Endothelial cell (in vitro differentiated cells): ENCODE measurements at places on chromosomes 3 and 15. TPM values are rescaled to one million over a fixed set of nuclear protein-coding genes. Genes with fewer than 3 reads are reported as not detected.

The GOLGA6L4 gene
- total RNA-seq, result 8.3 TPM

- no peak overlapping the region for H3K4me3 ChIP-seq
- DNase-seq, result no peak
- no peak overlapping the region for H3K27ac ChIP-seq
- H3K27me3 ChIP-seq, result peaks cover 1% of the 10 kb centered on the region
- H3K4me1 ChIP-seq, result no peaks in the 10 kb centered on the region
Observed at GRCh38 chr3:33027091-33027490, 69.9 kb downstream of the GLB1 start.

The TRH gene
- 0.49 TPM for total RNA-seq

DNA sequence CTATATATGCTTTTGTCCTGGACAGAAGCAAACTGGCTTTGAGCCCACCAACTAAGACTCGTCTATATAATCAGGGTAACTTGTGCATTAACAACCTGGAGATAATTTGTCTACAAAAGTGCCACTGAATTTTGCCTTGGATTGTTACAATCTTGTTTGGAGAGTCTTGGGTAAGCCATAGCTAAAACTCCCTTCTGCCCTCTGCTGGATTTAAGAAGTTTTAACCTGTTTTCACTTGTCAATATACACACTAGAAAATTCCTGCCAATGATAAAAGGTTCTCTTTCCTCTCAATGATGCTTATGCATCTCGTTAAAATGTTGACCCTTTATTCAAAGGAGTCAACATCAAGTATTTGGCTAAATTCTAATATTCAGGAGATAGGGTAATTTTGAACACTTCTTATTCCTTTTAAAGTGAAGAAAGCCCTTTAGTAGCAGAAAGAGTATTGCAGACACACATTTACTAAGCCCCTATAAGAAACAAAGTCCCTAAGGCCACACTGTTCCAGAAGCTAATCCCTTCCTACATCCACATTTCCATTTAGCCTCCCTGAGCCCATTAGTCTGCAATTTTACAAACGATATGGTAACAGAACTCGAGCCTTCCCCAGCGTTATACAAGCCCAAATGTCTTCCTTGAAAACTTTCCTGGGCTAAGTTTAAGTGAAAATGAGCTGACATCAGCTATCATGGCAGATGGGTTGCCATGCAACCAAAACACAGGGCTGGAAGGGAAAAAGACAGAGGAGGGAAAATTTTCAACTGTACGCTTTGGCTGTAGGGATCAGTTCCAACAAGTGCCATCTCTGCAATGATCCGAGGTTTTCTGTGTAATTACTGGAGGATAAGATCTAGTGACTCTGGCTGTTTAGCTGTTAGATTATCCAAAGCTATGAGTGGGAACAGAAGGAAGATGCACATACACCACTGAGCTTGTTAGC is 75.9 kb upstream of the FGF12 start:
- H3K4me1 ChIP-seq, result no peaks in the 10 kb centered on the region
- H3K36me3 ChIP-seq, result no peaks in the 10 kb centered on the region
- no peak overlapping the region for H3K4me3 ChIP-seq
- DNase-seq, result no peak

- DNase-seq, result peak; percentile 92
- peak within 1 kb of the TSS; percentile 87 for H3K27ac ChIP-seq
- H3K4me1 ChIP-seq, result peaks cover 29% of the 10 kb centered on the region
- peak within 1 kb of the TSS; percentile 94 for H3K4me3 ChIP-seq
- peaks cover 10% of the 10 kb centered on the region for H3K27me3 ChIP-seq
Observed at GRCh38 chr3:135965506-135966270, at the start of gene PPP2R3A. Gene PPP2R3A, plus strand, starts transcription at chr3:135965728. Its CDS starts 35,771 bp downstream, at chr3:136001499.

DNA sequence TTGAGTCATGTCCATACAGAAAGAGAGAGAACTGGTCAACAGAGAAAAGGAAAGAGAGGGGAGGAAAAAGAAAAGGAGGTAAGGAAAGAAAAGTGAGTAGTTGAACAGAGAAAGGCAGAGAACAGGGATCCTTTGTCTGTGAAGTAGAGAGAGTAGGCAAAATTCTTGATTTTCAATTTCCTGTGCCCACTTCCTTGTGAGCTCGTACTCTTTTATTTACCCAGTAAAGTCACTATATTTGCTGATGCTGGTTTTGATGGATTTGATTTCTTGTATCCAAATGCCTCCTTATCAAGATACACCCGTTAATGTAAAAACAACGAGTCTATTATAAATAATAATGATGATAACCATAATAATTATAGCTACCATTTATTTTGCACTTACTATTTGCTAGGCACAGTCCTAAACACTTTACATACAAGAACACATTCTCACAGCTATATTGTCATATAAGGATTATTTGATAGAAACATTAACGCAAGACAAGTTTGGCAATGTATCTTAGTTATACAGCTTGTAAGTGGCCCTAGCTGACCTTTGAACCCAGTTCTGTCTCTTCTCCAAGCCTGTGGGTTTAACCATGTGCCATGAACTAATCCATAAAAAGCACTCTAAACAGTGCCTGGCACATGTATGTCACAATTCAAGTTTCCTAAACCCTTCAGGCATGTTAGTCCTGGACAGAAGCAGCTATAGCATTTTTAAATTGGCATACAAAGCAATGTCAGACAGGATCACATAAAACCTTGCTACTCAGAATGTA is 6.7 kb upstream of the P2RY1 start:
- H3K36me3 ChIP-seq, result no peaks in the 10 kb centered on the region
- peaks cover 28% of the 10 kb centered on the region for H3K4me1 ChIP-seq
- no peak for DNase-seq
- no peak overlapping the region for H3K4me3 ChIP-seq
- H3K27ac ChIP-seq, result no peak overlapping the region

DNA sequence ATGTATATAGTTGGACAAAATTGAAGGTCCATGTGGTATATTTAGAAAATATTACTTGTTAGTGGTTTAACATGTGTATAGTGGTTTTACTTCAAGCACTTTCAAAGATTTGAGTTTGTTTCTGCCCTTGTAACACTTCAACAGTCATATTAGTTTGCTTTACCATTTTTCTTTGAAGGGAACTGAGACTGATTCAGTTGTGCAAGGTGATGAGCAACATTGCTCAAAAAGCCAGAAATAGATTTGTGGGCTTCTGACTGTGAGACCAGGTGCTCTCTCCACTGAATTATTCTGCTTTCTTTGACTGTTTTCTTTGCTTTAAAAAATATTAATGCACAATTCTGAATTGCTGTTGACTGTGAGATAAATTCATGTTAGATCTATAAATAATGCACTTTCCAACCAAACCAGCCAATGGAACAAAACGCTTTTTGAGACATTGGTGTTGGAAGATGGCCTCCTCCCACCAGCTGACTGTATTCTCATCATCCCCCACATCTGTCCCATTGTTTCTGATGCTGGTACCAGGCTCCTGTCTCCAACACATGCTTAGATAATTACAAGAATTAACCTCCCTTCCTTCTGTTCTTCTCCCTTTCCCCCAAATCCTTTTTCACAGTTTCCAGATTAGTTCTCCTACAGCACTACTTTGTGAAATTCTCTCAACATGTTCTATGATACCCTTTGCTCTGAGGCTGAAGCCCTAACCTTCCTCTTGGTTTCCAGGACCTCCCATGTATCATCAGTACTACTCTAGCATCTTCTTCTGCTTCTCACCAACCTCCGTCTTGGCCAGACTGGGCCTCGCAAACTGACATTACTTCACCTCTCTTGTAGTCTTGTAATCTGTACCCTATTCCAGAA is 27.9 kb downstream of the PLCL2 start:
- no peaks in the 10 kb centered on the region for H3K36me3 ChIP-seq
- DNase-seq, result no peak
- no peak overlapping the region for H3K27ac ChIP-seq
- H3K4me3 ChIP-seq, result no peak overlapping the region
- H3K27me3 ChIP-seq, result peaks cover 1% of the 10 kb centered on the region

DNA sequence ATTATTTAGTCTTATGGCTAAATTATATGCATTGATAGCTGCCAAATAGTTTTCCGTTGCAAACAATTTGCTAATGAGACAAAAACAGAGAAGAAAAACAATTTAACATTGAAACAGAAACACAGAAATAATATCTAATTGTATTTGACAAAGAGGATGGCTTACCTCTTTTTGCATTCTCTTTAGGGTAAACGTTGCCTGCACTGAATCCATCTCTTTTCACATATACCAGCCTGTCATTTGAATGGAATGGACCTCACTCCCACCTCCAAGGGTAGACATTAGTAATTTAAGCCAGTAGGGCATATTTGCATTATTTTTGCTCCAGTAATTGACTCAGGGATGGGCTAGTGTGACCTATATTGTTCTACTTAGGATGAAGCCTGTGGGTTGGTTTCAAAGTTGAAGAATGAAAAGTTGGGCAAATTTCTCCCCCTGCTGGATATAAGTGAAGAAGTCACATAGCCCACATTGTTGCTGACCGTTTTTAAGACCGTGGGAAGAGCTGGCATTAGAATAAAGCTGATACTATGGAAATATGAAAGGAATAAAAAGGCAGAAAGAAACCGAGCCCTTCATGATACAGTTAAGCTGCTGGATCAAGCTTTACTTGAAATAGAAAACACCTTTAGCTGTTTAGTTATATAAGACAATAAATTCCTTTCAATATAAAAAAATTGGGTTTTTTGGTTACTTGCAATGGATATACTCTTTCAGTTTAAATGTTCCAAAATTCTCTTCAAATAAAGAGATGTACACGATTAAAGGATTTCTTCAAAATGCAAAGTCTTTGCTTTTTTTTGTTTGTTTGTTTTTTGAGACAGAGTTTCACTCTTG is 26.9 kb downstream of the PIERCE2 start:
- no peaks in the 10 kb centered on the region for H3K36me3 ChIP-seq
- H3K4me3 ChIP-seq, result no peak overlapping the region
- no peak overlapping the region for H3K27ac ChIP-seq
- H3K27me3 ChIP-seq, result no peaks in the 10 kb centered on the region
- peak; percentile 11 for DNase-seq
- H3K4me1 ChIP-seq, result no peaks in the 10 kb centered on the region

GRCh38 chr3:120688121-120688520 is 6.1 kb upstream of the HGD start:
- no peak for DNase-seq
- H3K4me3 ChIP-seq, result no peak overlapping the region
- peaks cover under 1% of the 10 kb centered on the region for H3K4me1 ChIP-seq
- no peaks in the 10 kb centered on the region for H3K27me3 ChIP-seq

GRCh38 chr3:8867646-8868045 is 95.6 kb downstream of the RAD18 start:
- no peak overlapping the region for H3K27ac ChIP-seq
- H3K36me3 ChIP-seq, result peaks cover 5% of the 10 kb centered on the region
- no peak overlapping the region for H3K4me3 ChIP-seq
- H3K27me3 ChIP-seq, result peaks cover 3% of the 10 kb centered on the region
- no peak for DNase-seq
- peaks cover 7% of the 10 kb centered on the region for H3K4me1 ChIP-seq

The PPARG gene
- total RNA-seq, result 3.2 TPM

- H3K27ac ChIP-seq, result peak overlapping the region; percentile 3
- H3K27me3 ChIP-seq, result no peaks in the 10 kb centered on the region
- peaks cover 2% of the 10 kb centered on the region for H3K4me1 ChIP-seq
- no peak overlapping the region for H3K4me3 ChIP-seq
Observed at GRCh38 chr3:71705681-71706080, 19.5 kb downstream of the EIF4E3 start.

The ANKRD63 gene
- not detected for total RNA-seq

GRCh38 chr3:192130534-192131132 is 596.7 kb downstream of the FGF12 start:
- no peaks in the 10 kb centered on the region for H3K27me3 ChIP-seq
- no peak overlapping the region for H3K4me3 ChIP-seq
- H3K27ac ChIP-seq, result no peak overlapping the region

The ALS2CL gene
- 5.6 TPM for total RNA-seq

The GOLGA8Q gene
- not detected for total RNA-seq

- H3K36me3 ChIP-seq, result no peaks in the 10 kb centered on the region
- peaks cover 7% of the 10 kb centered on the region for H3K27me3 ChIP-seq
- H3K4me3 ChIP-seq, result peak within 1 kb of the TSS; percentile 85
- no peaks in the 10 kb centered on the region for H3K4me1 ChIP-seq
- H3K27ac ChIP-seq, result no peak within 1 kb of the TSS
Observed at GRCh38 chr3:38649500-38650247, at the start of gene SCN5A. Gene SCN5A, minus strand, starts transcription at chr3:38649687. Its CDS starts 16,380 bp downstream, at chr3:38633307.

- no peak overlapping the region for H3K27ac ChIP-seq
- no peaks in the 10 kb centered on the region for H3K36me3 ChIP-seq
- peaks cover 3% of the 10 kb centered on the region for H3K27me3 ChIP-seq
- no peak for DNase-seq
Observed at GRCh38 chr3:136512381-136512780, 239.8 kb downstream of the STAG1 start.

The CD96 gene
- total RNA-seq, result not detected

DNA sequence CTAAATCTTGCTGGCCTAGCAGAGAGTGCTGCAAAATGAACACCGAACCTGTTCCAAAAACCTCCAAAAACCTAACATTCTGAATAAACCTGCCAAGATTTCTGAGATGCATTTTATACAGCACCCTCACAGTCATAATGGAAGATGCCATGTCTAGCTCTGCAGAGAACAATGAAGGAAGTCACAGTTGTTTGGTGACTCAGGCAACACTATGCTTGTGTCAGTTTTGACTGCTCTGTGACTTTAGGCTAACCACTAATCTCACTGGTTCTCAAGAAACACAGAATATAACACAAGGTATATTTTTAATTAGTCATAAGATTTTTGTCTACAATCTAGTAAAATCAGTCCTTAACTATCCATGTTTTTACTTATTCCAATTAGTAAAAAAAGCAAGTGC is 606.6 kb downstream of the TBL1XR1 start:
- H3K27ac ChIP-seq, result no peak overlapping the region
- no peak for DNase-seq
- H3K27me3 ChIP-seq, result no peaks in the 10 kb centered on the region
- H3K4me3 ChIP-seq, result no peak overlapping the region
- no peaks in the 10 kb centered on the region for H3K36me3 ChIP-seq
- no peaks in the 10 kb centered on the region for H3K4me1 ChIP-seq

GRCh38 chr3:111539351-111540331 is 2.4 kb upstream of the CD96 start:
- no peaks in the 10 kb centered on the region for H3K36me3 ChIP-seq
- no peaks in the 10 kb centered on the region for H3K27me3 ChIP-seq
- no peak overlapping the region for H3K27ac ChIP-seq
- H3K4me3 ChIP-seq, result no peak overlapping the region

GRCh38 chr3:79864077-79864476 is 96.3 kb upstream of the ROBO1 start:
- no peaks in the 10 kb centered on the region for H3K4me1 ChIP-seq
- H3K27me3 ChIP-seq, result peaks cover 1% of the 10 kb centered on the region
- H3K36me3 ChIP-seq, result no peaks in the 10 kb centered on the region
- no peak overlapping the region for H3K4me3 ChIP-seq

- DNase-seq, result no peak
- no peak overlapping the region for H3K27ac ChIP-seq
- no peak overlapping the region for H3K4me3 ChIP-seq
- H3K4me1 ChIP-seq, result no peaks in the 10 kb centered on the region
- H3K27me3 ChIP-seq, result no peaks in the 10 kb centered on the region
Observed at GRCh38 chr3:54008099-54008498, 114.3 kb upstream of the CACNA2D3 start.

DNA sequence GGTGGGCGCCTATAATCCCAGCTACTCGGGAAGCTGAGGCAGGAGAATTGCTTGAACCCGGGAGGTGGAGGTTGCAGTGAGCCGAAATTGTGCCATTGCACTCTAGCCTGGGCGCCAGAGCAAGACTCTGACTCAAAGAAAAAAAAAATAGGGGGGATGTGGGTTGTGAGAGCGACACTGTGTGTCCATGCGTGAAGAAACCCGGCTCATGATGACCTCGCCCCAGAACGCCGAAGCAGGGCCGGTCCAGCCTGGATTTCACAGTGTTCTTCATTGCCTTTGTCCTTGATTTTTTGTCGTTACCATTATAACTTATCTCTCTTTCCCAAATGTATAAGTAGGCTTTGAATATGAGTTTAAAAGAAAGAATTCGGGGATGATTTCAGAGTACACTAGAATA is 128.7 kb downstream of the PGPEP1L start:
- no peaks in the 10 kb centered on the region for H3K36me3 ChIP-seq
- peaks cover 21% of the 10 kb centered on the region for H3K4me1 ChIP-seq
- DNase-seq, result no peak
- peaks cover 2% of the 10 kb centered on the region for H3K27me3 ChIP-seq
- H3K4me3 ChIP-seq, result no peak overlapping the region
- H3K27ac ChIP-seq, result no peak overlapping the region
